ENCODE measurements at places on chromosomes 6 and 20. TPM values are rescaled to one million over a fixed set of nuclear protein-coding genes. Genes with fewer than 3 reads are reported as not detected.

CDH26 gene
- 0.57 TPM for polyA plus RNA-seq

BPIFB2 gene
- polyA plus RNA-seq: not detected

GPLD1 gene
- polyA plus RNA-seq: 1.8 TPM

ZSCAN16 gene
- 6.3 TPM for polyA plus RNA-seq

MAS1 gene
- polyA plus RNA-seq: 0.52 TPM

All from muscle of arm (tissue), 14 donors.